ENCODE measurements at places on chromosomes 12 and 14. TPM values are rescaled to one million over a fixed set of nuclear protein-coding genes. Genes with fewer than 3 reads are reported as not detected.

GRCh38 chr12:128394137-128394536 lies 127.2 kb downstream of the TMEM132C start:
- H3K27ac ChIP-seq, result no peak overlapping the region
- no peak for DNase-seq
- no peaks in the 10 kb centered on the region for H3K27me3 ChIP-seq
- no peaks in the 10 kb centered on the region for H3K4me1 ChIP-seq
- H3K36me3 ChIP-seq, result no peaks in the 10 kb centered on the region
- H3K4me3 ChIP-seq, result no peak overlapping the region

GRCh38 chr14:102194856-102195255 lies 55.2 kb downstream of the WDR20 start:
- no peak overlapping the region for H3K4me3 ChIP-seq
- H3K27me3 ChIP-seq, result no peaks in the 10 kb centered on the region
- H3K36me3 ChIP-seq, result peaks cover 55% of the 10 kb centered on the region

- H3K27me3 ChIP-seq, result no peaks in the 10 kb centered on the region
- no peak overlapping the region for H3K4me3 ChIP-seq
- H3K36me3 ChIP-seq, result no peaks in the 10 kb centered on the region
- no peak overlapping the region for H3K27ac ChIP-seq
- no peak for DNase-seq
- no peaks in the 10 kb centered on the region for H3K4me1 ChIP-seq
Observed at GRCh38 chr14:42710071-42710470, 1103.4 kb downstream of the LRFN5 start.

- DNase-seq, result no peak
- H3K4me1 ChIP-seq, result no peaks in the 10 kb centered on the region
- no peaks in the 10 kb centered on the region for H3K27me3 ChIP-seq
- no peak overlapping the region for H3K27ac ChIP-seq
- no peak overlapping the region for H3K4me3 ChIP-seq
Observed at GRCh38 chr12:59833408-59833807, 237.6 kb downstream of the SLC16A7 start.

- no peaks in the 10 kb centered on the region for H3K27me3 ChIP-seq
- no peaks in the 10 kb centered on the region for H3K36me3 ChIP-seq
- no peak overlapping the region for H3K27ac ChIP-seq
Observed at GRCh38 chr12:123038486-123038885, 58.0 kb downstream of the ARL6IP4 start.

GRCh38 chr12:14650789-14651188 lies 45.6 kb downstream of the GUCY2C start:
- no peaks in the 10 kb centered on the region for H3K4me1 ChIP-seq
- H3K36me3 ChIP-seq, result no peaks in the 10 kb centered on the region
- H3K27me3 ChIP-seq, result peaks cover 2% of the 10 kb centered on the region
- H3K4me3 ChIP-seq, result no peak overlapping the region
- no peak for DNase-seq

GRCh38 chr14:64126548-64126947 lies 167.6 kb downstream of the ESR2 start:
- peaks cover 55% of the 10 kb centered on the region for H3K36me3 ChIP-seq
- H3K27me3 ChIP-seq, result no peaks in the 10 kb centered on the region
- no peak overlapping the region for H3K27ac ChIP-seq
- no peaks in the 10 kb centered on the region for H3K4me1 ChIP-seq

The SFSWAP gene
- total RNA-seq, result 75.1 TPM

The CPNE6 gene
- total RNA-seq, result 0.09 TPM

The TEX52 gene
- total RNA-seq, result not detected
